Activated naive CD8-positive, alpha-beta T cell treated with anti-CD3 and anti-CD28 coated beads for 36 hours (primary cell): ENCODE measurements at places on chromosomes 7 and 10. TPM values are rescaled to one million over a fixed set of nuclear protein-coding genes. Genes with fewer than 3 reads are reported as not detected.

The UBE2D1 gene
- 14.8 TPM for total RNA-seq

The MOGAT3 gene
- not detected for total RNA-seq

GRCh38 chr7:66207540-66207939 is 2.4 kb downstream of the TPST1 start:
- H3K4me3 ChIP-seq, result peak overlapping the region; percentile 42
- H3K4me1 ChIP-seq, result peaks cover 38% of the 10 kb centered on the region
- DNase-seq, result no peak

DNA sequence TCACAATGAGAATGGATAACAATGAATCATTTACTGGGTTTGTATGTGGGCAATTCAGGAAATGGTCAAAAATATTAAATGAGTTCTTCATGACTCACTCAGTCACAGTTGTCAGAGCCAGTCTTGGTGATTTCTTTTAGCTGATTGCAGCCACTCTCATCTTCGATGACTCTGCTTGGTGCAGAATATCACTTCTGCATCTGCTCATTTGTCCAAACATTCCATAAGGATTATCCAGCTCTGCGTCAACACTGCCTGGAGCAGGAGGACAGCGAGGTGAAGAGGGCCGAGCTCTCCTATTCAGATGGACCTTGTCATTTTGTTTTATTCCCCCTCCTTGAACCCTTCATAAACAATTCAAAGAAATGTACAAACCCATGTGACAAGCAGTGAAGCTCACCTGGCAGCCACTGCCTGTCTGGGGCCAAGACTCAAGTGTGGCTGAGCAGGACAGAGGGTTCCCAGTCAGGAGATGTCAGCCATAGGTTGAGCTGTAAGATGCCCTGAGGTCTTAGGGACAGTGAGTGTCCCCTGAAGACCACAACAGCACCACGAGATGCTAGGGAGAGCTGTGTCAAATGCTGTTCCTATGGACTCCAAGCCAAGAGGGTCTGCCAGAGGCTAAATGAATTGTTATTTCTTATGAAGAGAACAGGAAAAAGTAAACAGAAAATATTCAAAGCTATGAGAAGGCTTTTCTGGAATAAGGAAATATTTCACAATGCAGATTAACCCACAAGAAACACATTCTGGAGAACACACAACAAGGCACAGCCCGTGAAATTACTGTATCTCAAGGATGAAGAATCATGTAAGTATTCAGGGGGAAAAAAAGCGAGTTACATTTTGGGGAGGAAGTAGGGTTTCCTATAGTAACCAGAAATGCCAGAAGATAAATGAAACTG is 33.1 kb upstream of the EGFR start:
- DNase-seq, result no peak
- no peak overlapping the region for H3K4me3 ChIP-seq
- H3K27ac ChIP-seq, result no peak overlapping the region
- H3K4me1 ChIP-seq, result no peaks in the 10 kb centered on the region

- H3K4me1 ChIP-seq, result no peaks in the 10 kb centered on the region
- H3K4me3 ChIP-seq, result no peak overlapping the region
- DNase-seq, result no peak
- no peaks in the 10 kb centered on the region for H3K36me3 ChIP-seq
- H3K27ac ChIP-seq, result no peak overlapping the region
These were observed 564.5 kb upstream of the GHITM start for GRCh38 chr10:83574770-83575169.

- DNase-seq, result peak; percentile 45
- H3K27ac ChIP-seq, result no peak overlapping the region
- no peak overlapping the region for H3K4me3 ChIP-seq
- peaks cover 6% of the 10 kb centered on the region for H3K27me3 ChIP-seq
These were observed 26.7 kb downstream of the CYCS start for GRCh38 chr7:25098096-25099046.

DNA sequence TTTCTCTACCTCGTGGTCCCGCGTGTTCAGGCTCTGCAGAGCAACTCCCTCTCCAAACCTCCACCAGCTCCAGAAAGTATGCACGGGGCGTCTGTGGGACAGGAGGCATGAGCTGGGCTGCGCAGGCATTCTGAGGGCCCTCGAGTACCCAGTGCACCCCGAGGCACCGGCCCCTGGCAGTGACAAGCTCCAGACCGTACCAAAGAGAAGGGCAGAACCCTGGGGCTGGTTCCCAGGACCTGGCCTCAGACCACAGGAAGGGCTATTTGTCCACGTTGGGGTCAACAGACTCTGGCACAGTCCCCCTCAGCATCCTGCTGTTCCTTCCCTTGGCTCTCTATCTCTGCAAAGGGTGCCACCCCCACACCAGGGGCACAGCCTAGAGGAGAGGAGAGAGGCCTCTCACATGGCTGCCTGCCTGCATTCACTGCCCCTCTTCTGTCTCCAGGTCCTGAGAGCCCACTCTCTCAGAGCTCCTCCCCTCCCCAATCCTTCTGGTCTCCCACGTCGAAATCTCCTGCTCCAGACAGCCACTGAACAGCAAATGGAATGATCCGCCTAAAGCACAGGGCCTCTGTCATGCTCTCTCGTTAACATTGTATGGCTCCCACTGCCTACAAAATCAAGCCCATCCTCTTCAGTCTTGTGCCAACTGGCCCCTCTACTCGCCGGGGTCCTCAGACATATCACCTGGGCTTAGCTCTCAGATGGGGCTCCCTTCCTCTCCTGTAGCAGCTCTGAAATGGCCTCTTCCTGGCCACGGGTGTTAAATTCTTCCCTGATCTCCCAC is 96.3 kb downstream of the OAT start:
- H3K36me3 ChIP-seq, result no peaks in the 10 kb centered on the region
- no peak for DNase-seq
- H3K4me1 ChIP-seq, result no peaks in the 10 kb centered on the region

DNA sequence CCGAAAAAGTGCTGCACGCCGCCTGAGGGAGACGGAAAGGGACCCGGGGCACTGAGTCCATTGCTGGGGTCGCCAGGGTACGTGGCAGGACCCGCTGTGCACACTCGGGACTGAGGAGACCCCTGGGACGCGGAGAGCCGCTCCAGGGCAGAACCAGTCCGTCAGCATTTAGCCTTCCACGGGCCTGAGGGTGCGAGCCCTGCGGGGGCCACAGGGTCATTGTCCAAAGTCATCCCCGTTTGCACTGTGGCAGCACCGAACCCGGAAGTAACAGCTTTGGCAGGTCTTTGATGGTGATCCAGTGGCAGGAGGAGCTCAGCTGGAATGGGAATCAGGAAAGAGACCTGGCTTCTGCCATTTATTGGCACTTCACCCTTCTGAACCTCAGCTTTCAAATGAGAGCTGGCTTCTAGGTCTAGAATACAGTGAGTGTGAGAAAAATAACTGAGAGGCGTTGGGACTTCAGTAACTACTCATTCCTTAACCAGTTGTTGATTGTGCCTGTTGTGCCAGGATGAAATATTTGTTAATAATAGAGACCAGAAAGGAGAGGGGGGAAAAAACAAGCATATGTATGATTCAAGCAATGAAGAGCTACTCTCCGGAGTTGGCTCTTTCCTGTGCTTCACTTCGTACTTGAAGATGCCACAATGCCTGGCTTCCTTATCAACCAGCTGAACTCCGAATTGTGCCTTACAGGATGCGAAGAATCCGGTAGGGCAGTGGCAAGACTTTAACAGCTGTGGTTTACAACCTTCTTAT is 811 bp upstream of the ARHGAP12 start:
- DNase-seq, result peak; percentile 22
- H3K27ac ChIP-seq, result peak overlapping the region; percentile 68
- peaks cover 38% of the 10 kb centered on the region for H3K4me1 ChIP-seq

DNA sequence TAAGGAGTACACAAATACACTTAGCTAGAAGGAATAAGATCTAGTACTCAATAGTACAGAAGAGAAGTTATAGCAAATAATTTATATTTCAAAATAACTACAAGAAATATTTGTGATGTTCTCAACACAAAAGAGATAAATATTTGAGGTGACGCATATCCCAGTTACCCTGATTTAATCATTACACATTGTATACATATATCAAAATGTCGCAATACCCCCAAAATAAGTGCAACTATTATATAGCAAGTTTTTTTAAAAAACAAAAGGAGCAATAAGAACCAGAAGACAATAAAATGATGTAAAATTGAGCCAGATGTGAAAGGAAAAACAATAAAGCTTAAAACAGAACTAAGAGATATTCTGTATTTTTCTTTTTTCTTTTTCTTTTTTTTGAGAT is 59.3 kb upstream of the KIAA1217 start:
- H3K27ac ChIP-seq, result no peak overlapping the region
- no peak overlapping the region for H3K4me3 ChIP-seq
- peaks cover 3% of the 10 kb centered on the region for H3K27me3 ChIP-seq
- no peaks in the 10 kb centered on the region for H3K36me3 ChIP-seq
- H3K4me1 ChIP-seq, result no peaks in the 10 kb centered on the region

GRCh38 chr10:121525251-121526134 is 72.8 kb downstream of the FGFR2 start:
- no peak overlapping the region for H3K4me3 ChIP-seq
- no peaks in the 10 kb centered on the region for H3K36me3 ChIP-seq
- peaks cover 4% of the 10 kb centered on the region for H3K27me3 ChIP-seq

GRCh38 chr10:75408911-75409885 is 7.6 kb upstream of the ZNF503 start:
- H3K36me3 ChIP-seq, result no peaks in the 10 kb centered on the region
- peaks cover 75% of the 10 kb centered on the region for H3K27me3 ChIP-seq
- DNase-seq, result no peak
- no peak overlapping the region for H3K27ac ChIP-seq
- peak overlapping the region; percentile 68 for H3K4me3 ChIP-seq

DNA sequence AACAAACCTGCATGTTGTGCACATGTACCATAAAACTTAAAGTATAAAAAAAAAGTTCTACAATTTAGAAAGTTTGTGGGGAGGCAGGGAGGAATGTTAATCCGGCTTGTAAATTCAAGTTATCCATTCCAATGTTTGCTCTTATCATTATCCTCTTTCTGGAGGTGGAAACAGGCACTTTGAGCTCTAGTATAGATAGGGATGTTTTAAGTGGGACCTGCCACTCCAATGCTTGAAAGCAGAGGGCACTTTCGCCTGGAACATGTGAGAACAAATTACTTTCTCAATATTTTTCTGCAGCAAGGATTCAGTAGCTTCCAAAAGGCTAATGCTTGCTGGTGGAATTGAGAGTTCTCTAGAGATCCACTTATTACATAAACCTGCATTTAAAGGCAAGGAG is 45.6 kb downstream of the FEZF1 start:
- no peaks in the 10 kb centered on the region for H3K36me3 ChIP-seq
- no peak overlapping the region for H3K4me3 ChIP-seq
- H3K27ac ChIP-seq, result no peak overlapping the region
- no peak for DNase-seq
- H3K4me1 ChIP-seq, result no peaks in the 10 kb centered on the region

- no peaks in the 10 kb centered on the region for H3K4me1 ChIP-seq
- H3K36me3 ChIP-seq, result no peaks in the 10 kb centered on the region
- H3K4me3 ChIP-seq, result no peak overlapping the region
- no peaks in the 10 kb centered on the region for H3K27me3 ChIP-seq
These were observed 61.3 kb downstream of the GALNT17 start for GRCh38 chr7:71193099-71193810.

DNA sequence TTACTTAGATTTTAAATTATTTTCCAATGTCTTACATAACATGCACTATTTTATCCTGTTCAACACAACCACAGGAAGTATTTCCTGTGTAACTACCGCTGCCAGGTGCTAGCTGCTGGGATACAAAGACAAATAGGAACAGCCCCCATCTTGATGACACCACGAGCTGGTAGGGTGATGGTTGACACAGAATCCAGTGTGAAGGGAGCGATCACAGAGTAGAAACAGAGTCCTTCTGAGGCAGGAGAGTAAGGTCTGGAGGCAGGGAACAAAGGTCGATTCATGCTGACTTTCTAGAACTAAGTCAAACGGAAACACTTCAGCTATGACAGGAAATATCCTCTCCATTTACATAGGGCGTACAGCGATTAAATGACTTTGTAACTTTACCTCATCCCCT is 232.3 kb downstream of the ADAM12 start:
- DNase-seq, result no peak
- H3K36me3 ChIP-seq, result no peaks in the 10 kb centered on the region
- no peak overlapping the region for H3K27ac ChIP-seq
- H3K27me3 ChIP-seq, result peaks cover 10% of the 10 kb centered on the region
- peaks cover 2% of the 10 kb centered on the region for H3K4me1 ChIP-seq

- H3K27ac ChIP-seq, result no peak overlapping the region
- no peak for DNase-seq
- H3K4me1 ChIP-seq, result no peaks in the 10 kb centered on the region
These were observed 27.0 kb downstream of the COL1A2 start for GRCh38 chr7:94421681-94422080.
